ENCODE measurements at places on chromosomes 11 and 22.

DNA sequence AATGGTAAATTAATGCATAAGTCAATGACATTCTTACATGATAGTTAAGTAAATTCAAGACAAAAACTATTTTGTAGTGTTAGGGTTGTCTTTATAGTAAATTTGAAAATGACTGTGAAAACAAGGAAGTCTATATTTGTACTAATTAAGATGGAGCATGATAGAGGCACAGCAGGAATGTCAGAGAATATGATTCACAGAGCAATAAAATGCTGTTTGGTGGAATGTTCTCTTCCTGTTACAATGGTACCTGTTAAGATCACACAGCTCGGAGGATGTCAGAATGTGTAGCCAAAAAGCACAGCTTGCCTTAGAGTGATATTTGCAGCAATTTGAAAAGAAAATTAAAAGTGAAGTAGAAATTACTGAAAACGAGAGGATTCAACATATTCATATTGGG is 2339.7 kb upstream of the RAG2 start:
- no peak for DNase-seq

DNA sequence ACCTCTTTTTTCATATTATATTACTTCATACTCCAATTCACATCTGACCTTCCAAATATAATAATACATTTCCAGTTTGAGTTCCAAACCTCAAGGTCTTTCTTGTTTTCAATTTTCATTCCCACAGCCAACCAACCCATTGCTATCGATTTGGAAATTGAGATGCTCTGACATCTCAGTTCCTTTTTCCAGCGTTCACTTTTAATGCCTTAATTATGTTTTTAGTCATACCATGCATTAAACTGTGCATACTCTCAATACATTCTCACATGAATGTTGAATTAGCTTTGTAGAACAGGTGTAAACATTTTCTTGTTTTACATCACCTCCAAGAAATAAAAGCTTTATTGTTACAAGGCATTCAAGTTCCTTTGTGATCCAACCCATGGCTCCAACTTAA is 294.2 kb upstream of the ANO3 start:
- DNase-seq = no peak

GRCh38 chr11:43579171-43579918 is 101.2 kb upstream of the HSD17B12 start:
- DNase-seq = peak; percentile 67

DNA sequence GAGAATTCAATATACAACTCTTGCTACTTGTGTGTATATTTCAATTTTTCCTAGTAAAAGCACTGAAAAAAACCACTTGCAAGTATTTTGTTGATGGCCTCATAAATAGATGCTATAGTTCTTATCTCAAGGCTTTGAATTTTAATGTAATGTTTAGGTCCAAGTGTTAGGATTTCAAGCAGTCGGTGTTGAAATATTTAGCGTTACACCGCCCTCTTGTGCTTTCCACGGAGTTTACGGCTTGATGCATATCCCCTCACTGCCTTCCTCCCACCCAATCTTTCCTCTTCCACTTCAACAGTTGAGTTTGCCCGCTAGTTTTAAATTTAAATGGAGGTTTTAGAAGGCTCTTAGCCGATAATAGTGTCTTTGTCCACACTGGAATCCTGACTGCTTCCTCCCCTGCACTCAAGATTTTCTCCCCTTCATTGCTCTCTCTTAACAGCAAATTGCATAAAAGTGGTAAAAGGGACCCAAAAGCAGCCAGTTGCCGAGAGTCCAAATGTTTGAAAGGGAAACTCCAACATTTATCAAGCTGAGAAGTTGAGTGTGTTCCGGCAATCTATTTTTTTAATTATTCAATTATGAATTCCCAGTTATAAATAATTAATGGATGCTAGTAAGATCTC is 25.9 kb upstream of the HTATIP2 start:
- DNase-seq = peak; percentile 64

DNA sequence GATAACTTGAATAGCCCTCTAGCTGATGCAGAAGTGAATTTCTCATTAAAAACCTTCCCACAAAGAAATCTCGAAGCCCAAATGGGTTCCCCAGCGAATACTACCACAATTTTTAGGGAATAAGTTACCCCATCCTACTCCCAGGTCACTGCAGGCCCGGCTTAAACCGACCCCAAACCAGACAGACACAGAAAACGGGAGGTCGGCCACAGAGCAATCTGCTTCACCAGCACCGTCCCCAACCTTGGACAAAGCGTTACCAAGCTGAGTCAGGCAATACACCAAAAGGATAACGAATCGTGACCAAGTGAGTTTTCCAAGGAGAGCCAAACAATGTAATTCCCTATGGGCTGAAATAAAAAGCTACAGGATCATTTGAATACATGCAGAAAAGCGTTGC is 575 bp upstream of the MOV10L1 start:
- DNase-seq = no peak

DNA sequence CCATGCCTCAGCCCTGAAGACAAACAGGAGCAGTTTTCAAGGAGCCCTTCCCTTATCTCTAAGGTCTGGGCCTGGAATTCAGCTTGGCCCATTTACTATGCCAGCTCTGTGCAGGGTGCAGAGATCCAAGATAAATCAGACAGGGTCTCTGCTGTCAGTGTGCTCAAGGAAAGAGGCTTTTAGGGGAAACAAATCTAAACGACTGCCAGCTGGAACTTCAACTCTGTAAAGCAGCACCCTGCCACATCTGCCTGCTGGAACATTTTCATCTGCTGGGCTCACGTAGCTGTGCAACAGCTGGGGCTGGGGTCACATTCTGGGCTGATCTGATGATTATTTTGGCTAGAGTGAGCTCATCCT is 19.8 kb upstream of the EHF start:
- DNase-seq = no peak

- DNase-seq = no peak
Measured at GRCh38 chr11:95412074-95412473, 181.1 kb upstream of the SESN3 start.

DNA sequence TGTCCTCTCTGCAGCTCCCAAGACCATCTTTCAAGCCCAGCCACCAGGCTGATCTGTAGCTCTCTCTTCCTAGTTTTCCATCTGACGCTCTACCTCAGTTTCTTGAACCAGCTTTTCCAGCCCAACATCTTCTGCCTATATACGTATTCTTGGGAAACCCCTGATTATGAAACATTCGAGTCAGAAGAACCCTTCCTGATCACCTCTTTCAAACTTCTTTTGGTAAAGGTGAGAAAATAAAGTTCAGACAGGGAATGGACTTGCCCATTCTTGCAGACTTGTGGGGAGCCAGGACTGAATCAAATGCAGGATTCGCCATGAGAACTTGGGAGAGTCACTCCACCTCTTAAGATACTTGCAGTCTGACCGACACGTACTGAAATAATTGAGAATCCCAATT is 169.5 kb upstream of the NARS2 start:
- no peak for DNase-seq

DNA sequence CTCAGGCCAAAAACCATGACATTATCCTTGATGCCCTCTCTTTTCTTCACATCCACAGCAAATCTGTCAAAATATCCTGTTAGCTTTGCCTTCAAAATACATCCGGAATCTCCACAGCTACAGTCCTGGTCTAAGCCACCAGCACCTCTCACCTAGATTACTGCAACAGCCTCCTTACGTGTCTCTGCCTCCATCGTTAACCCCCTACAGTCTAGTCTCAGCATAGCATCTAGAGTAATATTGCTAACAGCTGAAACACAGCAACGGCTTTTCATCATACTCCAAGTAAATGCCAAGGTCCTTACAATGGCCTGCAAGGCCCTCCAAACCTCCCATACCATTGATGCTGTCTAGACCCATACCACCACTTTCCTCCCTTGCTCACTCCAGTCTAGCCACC is 4.4 kb downstream of the TSG101 start:
- DNase-seq = peak; percentile 41

DNA sequence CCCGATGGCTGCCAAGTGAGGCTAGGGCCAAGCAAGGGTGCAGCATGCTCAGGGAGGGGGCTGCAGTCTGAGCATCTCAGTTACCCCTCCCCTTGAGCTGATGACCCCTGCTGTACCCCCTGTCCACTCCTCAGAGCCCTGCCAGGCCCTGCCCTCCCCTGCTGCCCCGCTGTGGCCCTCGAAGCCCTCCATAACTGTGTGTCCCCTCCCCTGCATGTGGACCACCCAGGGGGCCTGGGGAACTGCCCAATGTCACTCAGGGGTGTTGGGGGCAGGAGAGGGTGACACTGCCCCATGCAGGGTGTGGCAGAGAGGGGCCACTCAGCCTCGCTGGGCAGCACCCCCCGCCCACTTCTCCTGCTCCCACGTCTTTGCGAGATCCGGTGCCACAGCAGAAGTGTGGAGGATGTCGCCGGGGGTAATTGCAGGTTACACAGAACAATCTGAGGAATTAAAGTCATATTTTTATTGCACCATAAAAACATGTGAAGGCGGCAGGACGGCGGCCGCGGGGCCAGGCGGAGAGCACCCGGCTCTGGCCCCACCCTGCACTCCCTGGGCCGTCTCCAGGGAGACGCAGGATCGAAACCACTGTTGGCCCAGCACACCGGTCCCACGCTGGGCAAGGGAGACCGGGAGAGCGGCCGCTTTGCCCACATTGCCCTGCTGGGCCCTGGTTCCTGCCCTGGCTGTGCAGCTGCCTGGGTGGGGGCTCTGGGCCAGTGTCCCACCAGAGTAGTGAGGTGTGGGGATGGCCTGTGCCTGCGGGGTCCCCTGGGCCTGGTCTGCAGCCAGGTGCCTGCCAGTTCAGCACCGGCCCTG is 18.7 kb upstream of the GNB1L start:
- no peak for DNase-seq

- no peak for DNase-seq
Measured at GRCh38 chr11:36403661-36404060, 106.4 kb downstream of the TRAF6 start.

- no peak for DNase-seq
Measured at GRCh38 chr22:19717181-19717580, 2.9 kb downstream of the SEPTIN5 start.

DNA sequence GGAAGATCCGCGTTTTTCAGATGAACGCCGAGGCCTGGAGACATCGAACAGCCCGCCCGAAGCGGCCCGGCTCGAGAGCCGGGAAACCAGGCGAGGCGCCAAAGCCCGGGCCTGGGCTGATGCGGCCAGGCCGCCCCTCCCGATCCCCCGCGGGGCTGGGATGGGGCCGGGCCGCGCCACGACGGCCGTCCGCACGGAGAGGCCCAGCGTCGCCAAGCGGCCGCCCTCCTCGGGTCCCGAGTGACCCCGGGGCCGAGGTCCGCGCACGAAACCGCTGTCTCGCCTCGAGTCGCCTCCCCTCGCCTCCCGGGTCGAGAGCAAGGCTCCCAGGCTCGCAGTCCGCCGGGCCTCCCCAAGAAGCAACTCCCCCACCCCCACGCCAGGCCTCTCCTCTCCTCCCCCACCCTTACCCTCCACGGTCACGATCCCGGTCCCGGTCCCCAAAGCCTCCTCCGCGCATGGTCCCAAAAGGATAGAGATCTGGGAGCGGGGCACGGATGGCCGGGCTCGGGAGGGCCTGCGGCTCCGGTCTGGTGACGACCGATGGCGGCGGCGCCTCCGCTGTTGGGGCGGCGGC is 482 bp downstream of the DDX17 start:
- DNase-seq = peak; percentile 71

- no peak for DNase-seq
Measured at GRCh38 chr11:44417731-44418455, 108.0 kb upstream of the ALX4 start.

DNA sequence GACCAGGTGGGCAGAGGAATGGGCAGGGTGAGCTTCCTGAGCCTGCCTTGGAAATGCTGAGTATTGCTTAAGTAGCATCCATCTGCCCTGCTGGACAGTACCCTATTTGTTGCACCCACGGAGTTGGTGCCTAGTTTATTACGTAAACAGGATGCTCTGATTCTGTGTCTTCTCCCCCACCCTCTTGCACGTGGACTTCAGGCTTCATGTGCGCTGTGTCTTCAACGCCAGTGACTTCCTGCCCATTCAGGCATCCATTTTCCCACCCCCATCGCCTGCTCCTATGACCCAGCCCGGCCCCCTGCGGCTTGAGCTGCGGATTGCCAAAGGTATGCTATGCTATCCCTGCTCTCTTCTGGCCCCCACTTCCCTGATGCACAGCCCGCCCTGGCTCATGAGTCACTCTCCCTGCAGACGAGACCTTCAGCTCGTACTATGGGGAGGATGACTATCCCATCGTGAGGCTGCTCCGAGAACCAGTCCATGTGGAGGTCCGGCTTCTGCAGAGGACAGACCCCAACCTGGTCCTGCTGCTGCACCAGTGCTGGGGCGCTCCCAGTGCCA is 5.7 kb downstream of the ZP1 start:
- no peak for DNase-seq

DNA sequence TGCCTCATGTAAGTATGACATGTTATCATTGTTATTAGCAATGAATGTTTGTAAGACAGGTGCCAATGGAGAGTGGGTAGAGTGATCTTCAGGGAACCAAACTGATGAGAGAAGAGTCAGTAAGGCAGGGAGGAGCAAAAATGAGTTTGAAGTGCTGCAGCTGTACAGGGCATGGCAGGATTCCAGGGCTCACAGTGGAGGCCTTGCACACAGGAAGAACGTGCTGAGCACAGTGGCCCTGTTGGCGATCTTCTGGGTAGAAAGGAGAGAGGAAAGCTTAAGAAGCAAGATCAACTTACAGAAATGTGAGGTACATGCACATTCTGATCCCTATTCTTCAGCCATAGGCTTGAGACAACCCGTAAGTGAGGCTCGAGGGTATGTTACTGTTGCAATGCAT is 219.3 kb upstream of the TMEM45B start:
- DNase-seq = no peak

DNA sequence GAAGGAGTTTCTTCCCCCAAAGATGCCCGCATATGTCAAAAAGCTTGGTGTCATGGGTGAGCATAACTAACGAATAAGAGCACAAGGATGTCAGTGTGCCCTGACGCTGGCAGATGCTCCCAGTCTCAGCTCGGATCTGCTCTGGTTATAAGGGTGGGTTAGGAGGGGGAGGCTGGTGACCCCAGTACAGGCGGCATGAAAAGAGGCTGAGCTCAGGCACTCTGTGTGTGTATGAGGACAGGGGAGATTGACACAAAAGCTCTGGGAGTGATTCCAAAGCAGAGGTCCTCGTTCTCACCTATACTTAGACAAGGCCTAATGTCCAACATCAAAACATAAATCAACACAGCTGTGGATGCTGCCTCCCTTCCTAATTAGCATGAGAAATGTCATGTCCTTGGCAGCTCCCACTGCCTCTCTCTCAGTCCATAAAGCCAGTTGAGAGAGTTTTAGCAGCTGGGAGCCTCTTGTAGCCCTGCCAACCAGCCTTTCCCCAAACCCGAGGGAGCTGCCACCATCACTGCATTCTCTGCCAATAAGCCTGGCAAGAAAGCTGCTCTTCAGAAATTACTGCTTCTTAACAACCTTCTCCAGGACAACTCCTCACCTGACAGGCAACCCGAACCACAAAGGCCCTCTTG is 59.8 kb downstream of the SC5D start:
- no peak for DNase-seq

- DNase-seq = no peak
Measured at GRCh38 chr11:72426758-72427157, 7.6 kb downstream of the CLPB start.

- peak; percentile 88 for DNase-seq
Measured at GRCh38 chr11:2314525-2315394, 12.9 kb downstream of the TSPAN32 start.

- DNase-seq = no peak
Measured at GRCh38 chr22:44887941-44888366, 121.9 kb downstream of the PHF21B start.
